ENCODE measurements at places on chromosomes 12 and 14. TPM values are rescaled to one million over a fixed set of nuclear protein-coding genes. Genes with fewer than 3 reads are reported as not detected.

The NYNRIN gene
- total RNA-seq: 33.0 TPM

The PLEKHG7 gene
- total RNA-seq: not detected

The C14orf119 gene
- 30.8 TPM for total RNA-seq

The KCNH3 gene
- 0.49 TPM for total RNA-seq

The FGF6 gene
- 4.0 TPM for total RNA-seq

The TGM1 gene
- total RNA-seq: 26.1 TPM

All from skin of body (tissue), 3 donors.